ENCODE measurements at places on chromosomes 7 and 10. TPM values are rescaled to one million over a fixed set of nuclear protein-coding genes. Genes with fewer than 3 reads are reported as not detected.

- no peak for ATAC-seq
Measured at GRCh38 chr7:1953199-1954190, 279.2 kb downstream of the MAD1L1 start.

DNA sequence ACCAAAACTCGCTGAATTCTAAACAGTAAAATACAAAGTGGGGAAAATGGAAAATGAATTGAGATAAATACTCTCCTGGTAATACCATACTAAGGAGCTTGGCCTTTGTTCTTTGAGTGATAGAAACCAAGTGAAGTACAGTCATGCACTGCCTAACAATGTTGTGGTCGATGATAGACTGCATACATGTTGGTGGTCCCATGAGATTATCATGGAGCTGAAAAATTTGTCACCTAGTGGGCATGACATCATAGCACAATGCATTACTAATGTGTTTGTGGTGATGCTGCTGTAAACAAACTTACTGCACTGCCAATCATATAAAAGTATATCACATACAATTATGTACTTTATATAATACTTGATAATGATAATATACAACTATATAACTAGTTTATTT lies 419.1 kb downstream of the ARL4A start:
- peak; percentile 50 for ATAC-seq

DNA sequence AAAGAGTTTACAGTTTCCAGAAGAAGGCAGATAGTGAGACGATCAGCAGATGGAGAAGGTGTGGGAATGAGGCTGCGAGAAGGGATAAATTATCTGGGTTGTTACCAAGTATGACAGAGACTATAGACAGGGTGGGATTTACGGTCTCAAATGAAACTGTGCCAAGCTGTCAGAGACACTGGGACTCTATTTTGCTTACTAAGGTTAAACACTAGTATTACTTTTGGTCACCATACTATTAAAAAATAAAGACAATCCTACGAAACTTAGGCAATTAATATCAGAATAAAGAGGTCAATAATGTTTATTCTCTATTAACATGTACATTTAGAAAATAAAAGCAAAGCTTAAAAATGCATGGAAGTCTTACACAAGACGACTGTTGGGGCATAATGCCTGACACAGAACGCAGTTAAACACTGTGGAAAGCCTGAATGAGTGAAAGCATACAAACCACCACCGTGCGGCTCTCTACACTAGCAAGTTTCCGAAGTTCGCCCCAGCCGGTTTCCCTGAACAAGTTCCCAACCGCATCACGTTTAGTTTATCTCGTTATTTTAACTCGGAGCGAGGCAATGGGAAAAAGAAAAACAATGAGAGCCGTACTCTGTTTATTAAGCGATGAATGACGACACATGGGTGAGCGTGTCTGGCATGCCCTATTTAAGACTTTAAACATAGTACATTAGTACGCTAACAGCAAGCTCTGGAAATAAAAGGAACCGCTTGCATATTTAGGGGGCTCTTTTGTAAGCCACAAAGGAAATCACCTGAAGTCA lies 909 bp upstream of the CC2D2B start:
- ATAC-seq: peak; percentile 11

Gene OR6B1
- total RNA-seq: not detected

DNA sequence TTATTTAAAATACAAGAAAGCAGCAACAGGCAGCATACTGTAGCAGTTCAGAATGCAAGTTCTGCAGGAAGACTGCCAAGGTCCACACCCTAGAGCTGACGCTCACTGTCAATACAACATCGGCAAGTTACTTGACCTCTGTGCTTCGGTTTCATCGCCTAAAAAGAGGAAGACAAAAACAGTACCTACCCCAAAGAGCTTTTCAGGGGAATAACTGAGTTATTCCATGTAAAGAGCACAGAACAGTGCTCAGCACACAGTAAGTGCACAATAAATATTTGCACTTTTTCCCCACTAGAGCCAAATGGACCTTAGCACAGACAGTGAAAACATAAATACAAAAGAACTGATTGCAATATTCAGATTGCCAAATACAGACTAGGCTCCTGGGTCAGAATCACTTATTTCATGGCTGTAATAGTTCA lies 88.6 kb downstream of the USP6NL start:
- no peak for ATAC-seq

DNA sequence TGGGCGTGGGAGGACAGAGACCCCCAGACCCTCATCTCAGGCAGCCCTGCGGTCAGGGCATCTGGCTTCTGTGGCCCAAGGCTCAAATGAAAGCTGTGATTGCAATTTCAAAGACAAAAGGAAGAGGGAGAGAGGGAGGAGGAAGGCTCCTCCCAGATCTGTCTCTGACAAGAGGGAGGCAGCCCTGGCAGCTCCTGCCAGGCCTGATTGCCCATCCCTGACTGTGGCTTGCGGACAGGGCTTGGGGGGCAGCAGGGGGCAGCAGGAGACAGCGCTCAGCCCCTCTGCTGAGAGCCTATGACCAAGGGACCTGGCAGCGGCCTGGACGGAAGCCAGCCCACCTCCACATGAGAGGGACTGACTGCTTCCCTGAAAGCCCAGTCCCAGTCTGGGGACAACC lies 91.8 kb downstream of the PTPRN2 start:
- peak; percentile 90 for ATAC-seq
